ENCODE measurements at places on chromosomes 7 and 10. TPM values are rescaled to one million over a fixed set of nuclear protein-coding genes. Genes with fewer than 3 reads are reported as not detected.

The DIP2C gene
- total RNA-seq: 15.4 TPM

The PNLIPRP1 gene
- total RNA-seq: not detected

The SEMA4G gene
- total RNA-seq: 8.6 TPM

The VWA2 gene
- total RNA-seq: 4.1 TPM

The LHFPL3 gene
- 18.8 TPM for total RNA-seq

The FZD1 gene
- 26.3 TPM for total RNA-seq

The CRPPA gene
- total RNA-seq: 10.4 TPM

The CD36 gene
- total RNA-seq: 90.4 TPM

The SH2B2 gene
- 4.6 TPM for total RNA-seq

The CYP3A4 gene
- total RNA-seq: not detected

The ASZ1 gene
- not detected for total RNA-seq

The SPOCK2 gene
- total RNA-seq: 188 TPM

The MSMB gene
- not detected for total RNA-seq

The LMTK2 gene
- total RNA-seq: 29.3 TPM

The PIK3CG gene
- total RNA-seq: 3.4 TPM

The FAM237B gene
- not detected for total RNA-seq

The ITPRID1 gene
- total RNA-seq: 0.11 TPM

The GIMAP7 gene
- 13.2 TPM for total RNA-seq

The ITIH2 gene
- 31.6 TPM for total RNA-seq

The ANKRD30A gene
- total RNA-seq: not detected

The IGFBP3 gene
- 45.9 TPM for total RNA-seq

The PGAM2 gene
- total RNA-seq: 10.7 TPM

The TAC1 gene
- total RNA-seq: 14.3 TPM

The NRCAM gene
- total RNA-seq: 198 TPM

The PNLIPRP3 gene
- total RNA-seq: not detected

The HKDC1 gene
- total RNA-seq: 0.89 TPM

The HOXA10 gene
- total RNA-seq: 0.22 TPM
